ENCODE measurements at places on chromosomes 7 and 10.

- DNase-seq = no peak
Measured at GRCh38 chr10:43842496-43842895, 193.8 kb upstream of the ZNF32 start.

DNA sequence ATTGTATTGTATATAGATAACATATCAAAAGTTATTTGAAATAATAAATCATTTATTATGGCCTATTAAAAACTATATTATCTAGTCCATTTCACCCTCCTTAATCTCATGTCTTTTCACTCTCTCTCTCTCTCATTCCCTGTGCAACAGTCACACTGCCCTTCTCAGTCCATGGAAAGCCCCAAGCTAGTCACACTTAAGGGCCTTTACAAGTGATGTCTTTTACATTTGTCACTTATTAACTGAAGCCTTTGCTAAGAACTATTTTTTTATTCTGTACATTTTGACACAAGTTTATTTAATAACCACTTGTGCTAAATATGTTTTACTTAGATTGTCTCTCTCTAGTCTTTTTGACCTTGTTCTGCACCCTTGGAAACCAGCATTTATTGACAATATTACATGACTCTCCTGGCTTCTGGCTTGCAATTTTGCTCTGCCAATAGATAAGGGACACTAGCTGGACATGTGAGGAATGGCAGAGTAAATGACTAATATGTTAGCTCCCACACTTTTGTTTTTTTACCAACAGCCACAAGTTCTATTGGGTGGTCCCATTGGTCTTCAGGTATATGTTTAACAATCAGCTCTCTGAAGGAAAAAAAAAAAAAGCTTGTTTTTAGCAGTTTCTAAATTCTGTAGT is 706.8 kb upstream of the POT1 start:
- DNase-seq = no peak

GRCh38 chr7:88218429-88218745 is 1.5 kb downstream of the SRI start:
- DNase-seq = no peak

GRCh38 chr7:1425292-1426136 is 33.8 kb downstream of the MICALL2 start:
- no peak for DNase-seq

- DNase-seq = no peak
Measured at GRCh38 chr7:21443149-21443841, 15.4 kb downstream of the SP4 start.

DNA sequence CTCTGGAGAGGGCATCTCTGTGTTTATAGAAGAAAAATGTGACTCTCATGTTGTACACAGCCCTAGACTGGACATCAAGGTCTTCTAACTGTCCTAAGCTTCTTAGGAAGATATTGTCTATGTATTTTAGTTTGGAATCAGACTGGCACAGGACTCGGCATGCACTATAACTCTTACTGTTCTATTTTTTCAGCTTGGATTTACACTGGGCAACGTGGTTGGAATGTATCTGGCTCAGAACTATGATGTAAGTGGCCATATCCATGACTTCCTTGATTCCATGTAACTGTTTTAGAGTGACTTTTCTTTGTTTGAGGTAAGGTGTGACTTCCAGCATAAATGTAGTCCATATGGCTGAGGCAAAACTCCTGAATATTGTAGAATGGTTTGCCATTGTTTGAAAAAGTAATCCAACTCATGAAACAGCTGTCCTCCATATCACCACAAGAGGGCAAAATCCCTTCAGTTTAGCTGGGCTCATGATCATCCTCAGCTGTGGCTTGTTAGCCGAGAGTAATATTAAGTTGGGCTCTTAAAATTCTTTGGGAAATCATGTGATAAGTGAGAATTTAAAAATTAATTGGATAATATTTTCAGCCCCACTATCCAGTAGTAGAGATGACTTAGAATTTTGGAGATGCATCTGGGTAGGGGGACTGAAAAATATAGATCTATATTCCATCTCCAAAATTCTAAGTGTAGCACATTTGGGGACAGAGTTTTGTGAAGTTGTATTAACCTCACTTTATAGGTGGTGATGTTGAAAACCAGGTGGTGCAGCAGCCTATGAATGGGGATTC is 10.4 kb downstream of the STMP1 start:
- DNase-seq = no peak

GRCh38 chr7:50723173-50723572 is 59.5 kb downstream of the GRB10 start:
- DNase-seq = no peak
